ENCODE measurements at places on chromosomes 6 and 20. TPM values are rescaled to one million over a fixed set of nuclear protein-coding genes. Genes with fewer than 3 reads are reported as not detected.

DNA sequence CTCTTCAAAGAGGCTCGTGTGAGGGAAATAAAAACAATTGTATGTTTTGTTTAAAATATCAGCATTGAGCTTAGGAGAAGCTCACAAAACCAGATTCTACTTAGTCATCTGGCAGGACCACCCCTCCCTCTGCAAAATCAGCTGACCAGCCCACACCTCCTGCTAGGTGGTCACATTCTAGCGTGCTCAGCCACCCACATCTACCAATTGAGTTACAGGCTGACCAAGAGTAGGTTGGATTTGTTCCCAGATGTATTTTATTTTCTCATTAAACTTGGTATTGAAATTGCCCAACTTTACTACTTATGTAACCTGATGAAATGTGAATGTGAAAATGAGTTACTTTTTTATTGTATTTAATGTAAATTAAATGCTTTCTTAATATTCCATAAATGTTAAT is 56.2 kb downstream of the SLC22A2 start:
- DNase-seq, result no peak

- DNase-seq, result no peak
These were observed 15.4 kb upstream of the SNHG17 start for GRCh38 chr20:38450412-38450975.

- no peak for DNase-seq
These were observed 370.4 kb upstream of the HSF2 start for GRCh38 chr6:122028933-122029522.

GRCh38 chr20:55322745-55323144 is 682.6 kb downstream of the CBLN4 start:
- no peak for DNase-seq

- DNase-seq, result peak; percentile 33
These were observed 127.8 kb downstream of the LRRC1 start for GRCh38 chr6:53922539-53922981.

DNA sequence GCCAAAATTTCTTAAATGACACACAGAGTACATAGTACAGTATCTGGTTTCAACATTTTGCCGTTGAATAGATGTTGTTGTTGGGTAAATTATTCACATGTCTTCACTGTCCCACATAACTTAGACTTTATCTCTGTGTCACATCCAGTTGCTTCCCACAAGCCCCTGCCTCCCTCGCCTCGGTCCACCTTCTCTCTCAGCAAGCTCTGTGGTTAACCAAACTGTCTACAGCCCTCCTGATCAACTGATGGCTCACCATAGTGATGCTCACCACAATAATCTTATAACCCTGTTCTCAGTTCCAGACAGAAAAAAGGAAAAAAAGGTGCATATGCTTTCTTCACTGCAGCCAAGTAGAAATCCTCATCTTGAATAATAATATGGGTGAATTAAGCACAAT is 23.0 kb downstream of the IL17F start:
- no peak for DNase-seq

GRCh38 chr6:21997119-21998037 is 299.5 kb downstream of the PRL start:
- DNase-seq, result no peak

- DNase-seq, result peak; percentile 40
These were observed 69.2 kb upstream of the CDYL start for GRCh38 chr6:4707011-4707410.

GRCh38 chr6:34912715-34913464 is 23.8 kb downstream of the ANKS1A start:
- DNase-seq, result peak; percentile 59

The PBOV1 gene
- total RNA-seq, result not detected

The SDCBP2 gene
- total RNA-seq, result 1.3 TPM

The KCNK5 gene
- total RNA-seq, result not detected

The TBX18 gene
- total RNA-seq, result 3.0 TPM

The SNPH gene
- 8.7 TPM for total RNA-seq
